HEK293T (cell line): ENCODE measurements at places on chromosomes 13 and 19.
A peak's percentile ranks its signal among the peaks of the same experiment; 100 is the strongest.

GRCh38 chr13:26836626-26837025 is 76.0 kb upstream of the GPR12 start:
- DNase-seq: no peak

DNA sequence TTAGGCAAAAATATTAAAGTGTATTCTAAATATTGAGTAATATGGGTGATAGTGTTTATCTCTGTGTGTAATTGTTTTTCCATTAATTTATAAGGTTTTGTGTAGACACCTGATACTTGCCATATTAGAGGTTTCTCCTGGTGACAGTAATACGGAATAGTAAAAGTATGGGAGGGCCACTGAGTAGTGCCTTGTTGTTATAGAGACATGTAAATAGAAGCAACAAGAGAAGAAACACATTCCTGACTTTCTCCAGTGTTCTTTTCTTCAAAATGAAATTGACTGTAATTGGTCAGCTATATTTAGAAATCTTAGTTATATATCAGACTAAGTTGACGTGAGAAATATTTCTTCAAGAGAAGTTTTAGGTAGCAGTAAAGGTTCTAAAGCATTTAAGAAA is 18.5 kb downstream of the RNASEH2B start:
- DNase-seq: no peak

DNA sequence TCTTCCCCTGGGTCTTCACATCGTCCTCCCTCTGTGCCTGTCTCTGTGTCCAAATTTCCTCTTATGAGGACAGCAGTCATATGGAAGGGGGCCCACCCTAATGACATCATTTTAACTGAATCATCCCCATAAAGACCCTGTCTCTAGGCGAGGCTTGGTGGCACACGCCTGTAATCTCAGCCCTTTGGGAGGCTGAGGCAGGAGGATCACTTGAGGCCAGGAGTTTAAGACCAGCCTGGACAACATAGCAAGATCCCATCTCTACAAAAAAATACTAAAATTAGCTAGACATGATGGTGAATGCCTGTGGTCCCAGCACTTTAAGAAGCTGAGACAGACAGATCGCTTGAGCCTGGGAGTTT is 4.8 kb downstream of the MYO9B start:
- no peak for DNase-seq

- DNase-seq: no peak
Measured at GRCh38 chr13:31885994-31886393, 145.6 kb upstream of the FRY start.

GRCh38 chr13:80704369-80704768 is 363.4 kb upstream of the SPRY2 start:
- DNase-seq: no peak

DNA sequence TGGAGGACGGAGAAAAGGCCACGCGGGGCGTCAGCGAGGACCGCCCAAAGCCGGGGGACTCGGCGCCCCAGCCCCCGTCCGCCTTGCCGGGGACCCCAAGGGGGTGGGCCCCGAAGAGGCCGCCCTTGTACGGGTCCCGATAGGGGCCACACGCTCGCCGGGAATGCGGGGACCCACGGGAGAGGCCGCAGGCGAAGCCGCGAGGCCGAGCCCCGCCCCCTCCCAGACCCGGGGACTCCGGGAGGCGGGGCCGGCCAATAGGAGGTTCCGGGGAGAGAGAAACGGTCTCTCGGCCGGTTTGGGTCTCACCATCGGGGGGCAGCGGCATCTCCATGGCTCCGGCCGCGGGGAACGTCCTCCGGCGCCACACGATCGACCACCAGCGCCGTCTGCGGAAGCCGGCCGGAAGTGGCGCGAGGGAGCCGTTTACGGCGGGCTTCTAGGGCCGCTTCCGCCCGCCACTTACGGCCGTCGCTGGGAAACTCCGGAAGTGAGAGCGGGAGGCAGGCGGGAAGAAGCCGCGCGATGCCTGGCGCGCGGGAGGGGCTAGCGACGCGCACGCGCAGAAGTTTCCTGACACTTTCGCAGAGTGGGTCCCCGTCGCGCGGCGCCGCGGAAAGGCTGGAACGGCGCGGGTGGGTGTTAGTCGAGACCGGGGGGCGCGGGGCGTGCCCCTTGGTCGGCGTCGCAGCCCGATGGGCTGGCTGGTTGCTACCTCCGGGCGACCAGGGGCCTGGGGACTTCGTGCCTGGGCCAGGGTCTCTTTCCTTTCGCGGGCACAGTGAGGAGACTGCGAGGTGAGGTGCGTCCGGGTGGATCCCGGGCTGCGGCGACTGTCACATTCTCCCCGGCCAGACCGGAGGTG is at the start of gene CHERP:
Gene CHERP (minus strand): TSS at position 393 of the 865 bp plus-strand sequence. CDS start 59 bp downstream, at position 334.
- DNase-seq: peak; percentile 99

GRCh38 chr19:46904114-46905060 is 43.6 kb downstream of the ARHGAP35 start:
- DNase-seq: no peak

GRCh38 chr19:2476451-2477140 is 669 bp downstream of the GADD45B start:
- peak; percentile 38 for DNase-seq

- DNase-seq: no peak
Measured at GRCh38 chr13:111947876-111948275, 119.1 kb upstream of the SOX1 start.

- DNase-seq: no peak
Measured at GRCh38 chr13:29581666-29582065, 13.8 kb downstream of the SLC7A1 start.

DNA sequence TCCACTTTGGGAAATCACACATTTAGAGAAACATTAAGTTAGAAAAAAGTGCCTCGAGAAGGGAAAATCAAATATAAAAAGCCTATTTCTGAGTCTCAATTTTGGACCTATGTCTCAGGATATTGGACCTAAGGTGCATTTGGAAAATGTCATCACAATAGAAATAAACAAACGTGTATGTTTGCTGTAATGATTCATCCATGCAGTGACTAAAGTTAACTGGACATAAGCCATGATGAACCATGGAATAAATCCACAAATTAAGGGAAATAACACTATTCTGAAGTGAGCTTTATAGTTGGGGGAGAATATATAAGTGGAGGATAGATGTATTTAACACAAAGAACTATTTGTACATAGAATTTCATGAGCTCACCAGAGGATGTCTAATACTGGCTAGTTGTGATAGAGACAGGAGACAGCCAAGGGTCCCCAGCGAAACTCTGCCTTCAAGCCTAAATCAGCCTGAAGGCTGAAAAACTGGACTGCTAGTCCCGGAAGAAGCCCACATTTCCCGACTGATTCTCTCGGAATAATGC is 963.3 kb upstream of the SPRY2 start:
- no peak for DNase-seq

DNA sequence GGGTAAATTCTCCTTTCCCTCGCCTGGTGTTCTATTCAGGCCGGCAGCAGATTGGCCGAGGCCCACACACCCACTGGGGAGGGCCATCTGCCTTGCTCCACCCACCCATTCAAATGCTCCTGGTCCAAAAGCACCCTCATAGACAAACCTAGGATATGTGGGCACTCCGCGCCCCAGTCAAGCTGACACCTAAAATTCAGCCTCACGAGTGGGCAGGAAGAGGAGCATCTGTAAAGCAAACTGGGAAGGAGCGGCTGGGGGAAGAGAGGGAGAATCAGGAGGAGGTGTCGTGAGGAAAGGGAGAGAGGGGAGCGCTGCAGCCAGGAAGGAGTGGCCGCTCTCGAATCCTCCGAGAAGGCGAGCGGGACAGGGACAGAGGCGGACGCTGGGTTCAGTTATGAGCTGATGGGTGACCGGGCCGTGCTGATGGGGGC is 136.9 kb downstream of the USP12 start:
- DNase-seq: no peak

GRCh38 chr13:37539170-37539569 is 59.4 kb downstream of the POSTN start:
- no peak for DNase-seq
